Muscle of arm (tissue), 14 donors: ENCODE measurements at places on chromosomes 1 and 21.

DNA sequence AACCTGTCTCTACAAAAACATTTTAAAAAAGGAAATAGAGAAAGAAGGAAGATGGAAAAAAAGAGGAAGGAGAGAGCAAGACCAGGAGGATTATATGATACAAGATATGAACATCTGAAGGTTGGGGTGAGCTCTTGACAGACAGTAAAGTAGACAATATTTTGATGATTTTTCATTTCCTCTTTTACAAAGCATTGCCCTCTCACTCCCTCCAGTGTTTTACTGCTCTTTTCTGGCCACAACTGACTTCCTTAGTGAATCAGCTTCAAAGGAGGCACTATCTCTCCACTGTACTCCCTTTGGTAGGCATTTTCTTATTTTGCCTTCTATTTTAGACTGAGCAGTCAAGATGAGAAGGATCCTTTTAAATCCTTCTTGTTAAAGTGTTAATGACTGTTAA is 296.7 kb downstream of the KCTD3 start:
- DNase-seq = no peak

GRCh38 chr1:185520188-185520920 is 203.3 kb upstream of the IVNS1ABP start:
- no peak for DNase-seq

GRCh38 chr1:27403065-27403726 is 10.8 kb downstream of the GPR3 start:
- DNase-seq = peak; percentile 73

- peak; percentile 35 for DNase-seq
These were observed 35.6 kb upstream of the EPHA8 start for GRCh38 chr1:22527555-22528296.

GRCh38 chr1:2145946-2146835 is 48.4 kb downstream of the FAAP20 start:
- no peak for DNase-seq

- DNase-seq = no peak
These were observed 96.0 kb downstream of the ERG start for GRCh38 chr21:38402291-38402690.

GRCh38 chr1:4837752-4838151 is 183.3 kb downstream of the AJAP1 start:
- DNase-seq = no peak

GRCh38 chr1:169109561-169110134 is 3.2 kb downstream of the ATP1B1 start:
- DNase-seq = no peak

DNA sequence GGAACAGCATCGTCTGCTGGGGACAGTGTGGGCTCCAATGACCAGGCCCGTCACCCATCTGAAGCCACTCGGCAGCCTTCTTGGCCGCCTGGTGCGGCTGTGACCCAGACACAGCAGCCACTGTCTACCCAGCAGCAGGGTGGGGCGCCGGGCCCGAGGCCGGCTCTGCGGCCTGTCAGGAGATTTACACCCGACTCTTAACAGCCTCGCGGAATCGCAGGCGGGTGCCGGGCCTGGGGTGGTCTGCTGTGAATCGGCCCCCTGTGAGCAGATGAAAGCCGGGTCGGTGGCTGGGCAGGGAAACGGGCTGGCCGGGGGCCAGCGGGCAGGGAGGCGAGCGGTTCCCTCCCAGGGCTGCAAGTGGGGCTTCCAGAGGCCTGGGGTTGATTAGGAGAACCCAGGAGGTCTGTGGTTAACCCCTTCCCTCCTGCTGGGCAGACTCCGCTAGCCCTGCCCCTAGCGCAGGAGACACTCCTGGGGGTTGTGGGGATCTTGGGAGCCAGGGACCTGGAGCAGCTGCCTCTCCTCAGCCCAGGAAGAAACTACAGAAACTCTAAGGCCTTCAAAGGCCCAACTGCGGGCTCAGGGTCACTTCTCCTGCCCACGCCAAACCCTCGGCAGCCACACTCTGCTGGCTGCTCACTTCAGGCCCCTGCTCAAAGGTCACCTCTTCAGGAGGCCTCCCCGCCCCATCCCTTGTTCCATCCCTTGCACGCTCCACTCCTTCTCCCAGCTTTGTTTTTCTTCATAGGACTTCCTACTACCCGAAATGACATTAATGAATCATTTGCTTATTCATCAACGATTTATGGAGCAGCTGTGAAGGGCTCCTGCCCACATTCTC is 15.6 kb downstream of the RUNX3 start:
- DNase-seq = no peak

GRCh38 chr1:111213412-111213811 is 13.0 kb upstream of the DENND2D start:
- DNase-seq = no peak

GRCh38 chr21:36807422-36807928 is 108.6 kb downstream of the SIM2 start:
- DNase-seq = no peak

- DNase-seq = no peak
These were observed 88.5 kb downstream of the SLC44A5 start for GRCh38 chr1:75522389-75522788.

GRCh38 chr1:230643908-230644307 is 1.6 kb downstream of the COG2 start:
- DNase-seq = no peak

GRCh38 chr1:70051926-70052325 is 153.5 kb downstream of the LRRC40 start:
- no peak for DNase-seq
